ENCODE measurements at places on chromosomes 6 and 20.

GRCh38 chr6:43740321-43740960 lies 29.6 kb upstream of the VEGFA start:
- no peak for DNase-seq

- DNase-seq = no peak
Measured at GRCh38 chr20:11890331-11891076, 27.2 kb upstream of the BTBD3 start.

DNA sequence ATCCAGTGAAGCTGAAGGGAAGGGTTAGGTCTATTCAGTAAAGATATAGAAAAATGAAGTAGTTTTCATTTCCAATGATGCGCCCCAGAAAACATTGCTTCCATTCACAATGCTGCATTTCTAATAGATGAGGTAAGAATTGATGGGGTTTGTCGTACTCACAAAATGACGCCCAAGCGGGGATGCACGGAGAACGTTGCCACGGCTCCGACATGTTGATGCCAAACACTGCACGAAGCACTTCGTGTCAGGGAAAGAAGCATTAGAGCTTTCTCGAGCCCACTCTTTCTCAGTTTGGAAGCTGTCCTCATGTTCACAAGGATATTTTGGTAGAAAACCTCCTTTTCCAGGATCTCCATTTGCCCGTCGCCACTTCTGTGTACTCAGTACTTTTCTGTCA lies 21.6 kb upstream of the MAFB start:
- DNase-seq = no peak

DNA sequence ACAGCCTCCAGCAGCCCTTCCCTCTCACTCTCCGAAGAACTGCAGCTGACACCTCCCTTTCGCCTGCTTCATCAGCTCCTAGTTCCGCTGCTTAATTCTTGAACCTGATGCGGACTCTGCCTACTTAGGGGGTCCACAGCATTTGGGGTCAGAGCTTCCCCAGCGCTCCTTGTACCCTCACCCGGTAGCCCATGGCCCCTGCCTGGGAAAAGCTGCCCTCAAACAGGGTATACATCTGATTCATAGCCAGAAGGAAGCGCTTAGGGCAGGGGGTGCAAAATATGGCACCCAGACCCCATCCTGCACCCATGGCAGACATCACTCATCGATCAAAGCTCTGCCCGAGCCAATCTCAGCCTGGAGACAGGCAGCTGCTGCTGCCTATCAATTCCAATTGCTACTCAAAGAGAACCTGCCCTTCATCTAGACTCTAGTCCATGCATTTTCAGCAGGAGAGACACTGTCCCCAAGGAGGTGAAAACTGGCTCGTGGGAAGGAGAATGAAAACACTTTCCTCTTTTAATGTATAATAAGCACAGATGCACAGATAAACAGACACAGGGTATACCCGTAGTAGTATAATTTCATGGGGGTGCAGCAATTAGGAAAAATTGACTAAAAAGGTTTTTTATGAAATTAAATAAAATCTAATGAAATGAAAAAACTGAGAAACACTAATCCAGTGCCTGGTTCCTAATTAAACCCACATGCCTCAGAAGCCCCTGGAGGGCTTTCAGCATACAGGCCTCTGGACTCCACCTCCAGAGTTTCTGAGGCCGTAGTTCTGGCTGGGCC lies 194.8 kb downstream of the PREX1 start:
- DNase-seq = no peak

- no peak for DNase-seq
Measured at GRCh38 chr6:129183681-129184301, 300.9 kb downstream of the LAMA2 start.

GRCh38 chr6:16336056-16336818 lies 97.8 kb downstream of the GMPR start:
- DNase-seq = no peak

GRCh38 chr6:28353981-28354676 lies 4.4 kb downstream of the ZKSCAN3 start:
- no peak for DNase-seq

DNA sequence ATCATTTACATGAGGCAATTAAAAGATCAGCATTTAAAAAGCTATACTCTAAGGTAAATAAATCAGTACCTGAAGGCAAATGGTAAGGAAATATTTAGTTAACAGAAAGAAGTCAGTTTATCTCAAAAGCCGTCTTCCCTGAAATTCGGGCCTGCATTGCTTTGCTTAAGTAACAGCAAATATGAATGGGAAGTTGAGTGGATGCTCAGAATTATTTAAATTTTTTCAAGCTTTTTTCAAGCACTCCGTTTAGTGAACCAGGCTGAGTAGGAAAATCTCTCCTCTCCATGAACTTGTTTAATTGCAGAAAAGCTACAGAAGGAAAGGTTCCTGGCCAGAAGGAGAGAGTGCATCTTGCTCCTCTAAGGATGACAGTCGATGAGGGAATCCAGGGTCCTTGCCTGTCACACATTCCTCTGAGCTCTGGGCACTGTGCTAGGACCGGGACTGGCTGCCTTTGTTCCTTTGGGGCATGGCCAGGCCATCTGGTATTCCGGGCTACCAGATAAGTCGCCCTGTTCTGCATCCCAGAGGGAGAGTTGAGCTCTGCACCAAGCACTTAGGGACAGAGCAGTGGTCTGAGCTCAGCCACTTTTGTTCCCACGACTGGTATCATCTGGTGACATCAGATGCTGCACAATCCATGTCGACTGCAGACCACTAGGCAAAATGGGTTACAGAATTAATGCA lies 77.6 kb downstream of the RIN2 start:
- DNase-seq = no peak

DNA sequence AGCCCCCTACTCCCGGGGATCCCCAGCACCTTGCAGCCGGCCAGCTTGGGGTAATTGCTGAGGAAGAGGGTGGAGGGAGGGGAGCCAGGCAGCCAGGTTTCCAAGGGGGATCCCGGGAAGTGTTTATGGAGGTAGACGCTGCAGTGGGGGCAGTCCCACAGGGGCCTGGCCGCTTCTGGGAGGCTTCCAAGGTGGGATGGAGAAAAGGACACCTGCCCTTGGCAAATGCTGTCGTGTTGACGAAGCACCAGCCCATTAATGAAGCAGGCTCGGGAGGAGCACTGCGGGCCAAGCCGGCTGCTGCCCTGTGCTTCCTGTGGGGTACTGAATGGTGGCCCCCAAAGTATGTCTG lies 82.4 kb downstream of the TMEM242 start:
- DNase-seq = no peak

- no peak for DNase-seq
Measured at GRCh38 chr20:1505871-1506270, 14.7 kb upstream of the SIRPB2 start.

DNA sequence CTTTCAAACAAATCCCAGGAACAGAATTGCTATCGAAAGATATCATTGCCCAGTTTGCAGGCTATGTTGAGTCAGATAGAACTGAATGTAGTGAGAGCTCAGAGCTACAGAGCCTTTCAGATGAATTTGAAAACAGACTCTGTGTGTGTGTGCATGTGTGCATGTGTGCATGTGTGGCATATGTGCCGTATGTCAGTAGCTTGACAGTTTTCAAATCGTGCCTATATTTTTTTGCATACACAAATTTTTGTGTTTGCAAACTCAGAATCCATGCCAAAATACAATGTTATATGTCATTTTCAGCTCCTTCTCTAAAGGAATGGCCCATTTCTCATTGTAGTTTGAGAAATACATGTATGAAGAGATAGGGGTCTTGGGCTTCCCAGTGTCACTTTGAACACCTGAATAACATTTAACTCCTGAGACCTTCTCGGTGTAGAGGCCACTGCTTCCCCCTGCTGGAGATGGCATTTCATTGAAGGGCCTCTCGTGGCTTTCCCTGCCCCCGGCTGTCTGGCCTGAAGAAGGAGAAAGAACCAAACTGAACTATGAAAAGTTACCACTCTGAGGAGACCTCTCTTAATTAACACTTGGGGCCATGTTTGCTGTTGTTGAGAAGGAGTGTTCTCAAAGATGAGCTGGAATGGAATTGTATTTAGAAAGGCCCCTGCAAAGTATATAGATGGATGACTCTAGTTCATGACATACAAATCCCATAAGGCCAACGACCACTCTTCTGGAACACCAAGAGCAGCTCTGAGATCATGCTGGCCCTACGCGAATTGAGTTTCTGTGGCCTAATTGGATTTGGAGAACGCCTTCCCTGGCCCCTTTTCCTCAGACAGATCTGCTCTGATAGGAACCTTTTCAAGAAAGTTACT lies 58.7 kb downstream of the VAPB start:
- peak; percentile 13 for DNase-seq

GRCh38 chr20:53825282-53825681 lies 231.6 kb upstream of the ZNF217 start:
- no peak for DNase-seq

- no peak for DNase-seq
Measured at GRCh38 chr6:162343198-162343935, 384.2 kb downstream of the PRKN start.

DNA sequence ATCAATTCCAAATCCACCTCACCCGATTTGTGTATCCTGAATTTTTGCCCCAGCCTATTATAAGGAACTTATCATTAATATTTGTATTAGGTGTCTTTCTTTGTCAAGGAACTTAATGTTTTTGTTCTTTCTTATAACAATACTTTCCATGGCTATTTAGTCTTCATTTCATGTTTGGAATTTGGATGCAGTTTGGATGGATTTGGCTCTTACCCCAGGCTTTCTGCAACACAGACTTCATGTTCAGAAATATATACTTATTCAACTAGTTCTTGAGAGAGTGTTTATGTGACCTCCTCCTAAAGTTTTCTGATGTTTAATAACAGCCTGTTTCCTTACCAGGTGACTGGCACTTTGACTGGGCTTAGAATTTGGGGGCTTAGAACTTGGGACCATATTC lies 35.9 kb upstream of the TOX2 start:
- no peak for DNase-seq

DNA sequence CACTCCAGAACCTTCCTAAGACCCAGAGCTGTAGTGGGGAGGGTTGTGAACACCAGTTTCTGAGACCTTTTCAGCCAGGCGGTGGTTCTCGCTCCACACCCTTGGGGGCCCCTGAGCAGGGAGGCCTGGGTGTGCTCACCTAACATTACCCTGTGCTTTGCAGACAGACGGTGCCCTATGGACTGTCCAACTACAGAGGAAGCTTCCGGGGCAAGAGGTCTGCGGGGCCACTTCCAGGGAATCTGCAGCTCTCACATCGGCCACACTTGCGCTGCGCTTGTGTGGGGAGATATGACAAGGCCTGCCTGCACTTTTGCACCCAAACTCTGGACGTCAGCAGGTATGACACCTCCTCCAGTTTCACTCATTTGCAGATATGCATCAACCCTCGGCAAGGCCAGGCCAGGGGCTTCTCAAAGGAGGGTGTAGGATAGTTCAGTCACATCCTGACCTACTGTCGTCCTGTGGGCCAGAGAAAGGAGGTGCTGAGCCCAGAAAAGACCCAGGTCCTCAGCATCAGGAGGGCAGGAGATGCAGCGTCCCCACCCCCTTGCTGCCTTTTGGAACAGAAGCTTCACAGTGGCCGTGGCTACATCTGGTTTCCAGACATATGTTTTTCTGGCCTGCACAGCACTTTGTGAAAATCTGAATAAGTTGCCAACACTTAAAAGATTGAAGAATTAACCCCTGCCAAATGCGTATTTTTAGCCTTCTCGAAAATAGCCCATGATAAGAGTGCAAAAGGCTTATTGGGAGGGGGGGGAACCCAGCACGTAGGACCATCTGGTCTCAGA lies 20.6 kb downstream of the EDN3 start:
- no peak for DNase-seq

DNA sequence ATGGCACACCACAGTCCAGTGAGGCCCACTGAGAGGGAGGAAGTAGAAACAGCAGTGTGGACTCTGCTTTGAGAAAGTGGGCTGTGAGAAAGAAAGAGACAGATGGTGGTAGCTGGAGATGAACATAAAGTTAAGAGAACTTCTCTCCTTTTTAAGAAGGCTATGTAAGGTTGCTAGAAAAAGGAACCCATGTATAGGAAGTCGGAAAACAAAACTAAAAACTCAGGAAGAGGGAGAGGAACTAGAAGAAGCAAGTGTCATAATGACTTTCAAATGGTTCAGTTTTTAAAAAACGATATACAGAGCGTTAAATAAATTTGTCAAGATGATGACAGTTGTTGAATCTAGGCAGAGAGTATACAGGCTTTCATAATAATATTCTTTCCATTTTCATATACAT lies 25.4 kb upstream of the GMNN start:
- DNase-seq = no peak

DNA sequence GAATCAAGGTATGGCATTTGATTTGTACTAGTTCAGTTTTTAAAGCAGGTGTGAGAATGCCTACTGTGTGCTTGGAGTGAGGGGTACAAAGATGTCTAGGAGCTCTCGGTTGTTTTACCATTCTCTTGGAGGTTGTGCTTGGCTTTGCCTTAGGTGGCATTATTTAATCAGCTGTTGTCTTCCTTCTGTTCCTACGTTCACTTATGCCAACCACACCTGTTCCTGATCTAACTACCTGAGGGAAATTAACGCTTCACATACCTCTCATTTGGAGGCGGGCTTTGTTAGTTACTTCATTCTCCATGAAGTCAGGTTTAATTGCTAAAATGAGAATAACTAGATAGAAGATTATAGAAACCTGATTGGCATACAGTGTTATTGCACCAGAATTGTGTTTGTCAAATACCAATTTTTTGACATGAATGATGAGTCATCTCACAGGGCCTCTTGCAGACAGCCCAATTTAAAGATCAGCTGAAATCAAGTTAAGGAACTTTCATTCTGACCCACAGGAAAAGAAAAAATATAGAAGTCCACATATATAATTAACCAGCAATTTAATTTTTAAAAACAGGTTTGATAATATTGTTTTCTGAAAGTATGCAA lies 24.8 kb upstream of the PBOV1 start:
- DNase-seq = no peak

DNA sequence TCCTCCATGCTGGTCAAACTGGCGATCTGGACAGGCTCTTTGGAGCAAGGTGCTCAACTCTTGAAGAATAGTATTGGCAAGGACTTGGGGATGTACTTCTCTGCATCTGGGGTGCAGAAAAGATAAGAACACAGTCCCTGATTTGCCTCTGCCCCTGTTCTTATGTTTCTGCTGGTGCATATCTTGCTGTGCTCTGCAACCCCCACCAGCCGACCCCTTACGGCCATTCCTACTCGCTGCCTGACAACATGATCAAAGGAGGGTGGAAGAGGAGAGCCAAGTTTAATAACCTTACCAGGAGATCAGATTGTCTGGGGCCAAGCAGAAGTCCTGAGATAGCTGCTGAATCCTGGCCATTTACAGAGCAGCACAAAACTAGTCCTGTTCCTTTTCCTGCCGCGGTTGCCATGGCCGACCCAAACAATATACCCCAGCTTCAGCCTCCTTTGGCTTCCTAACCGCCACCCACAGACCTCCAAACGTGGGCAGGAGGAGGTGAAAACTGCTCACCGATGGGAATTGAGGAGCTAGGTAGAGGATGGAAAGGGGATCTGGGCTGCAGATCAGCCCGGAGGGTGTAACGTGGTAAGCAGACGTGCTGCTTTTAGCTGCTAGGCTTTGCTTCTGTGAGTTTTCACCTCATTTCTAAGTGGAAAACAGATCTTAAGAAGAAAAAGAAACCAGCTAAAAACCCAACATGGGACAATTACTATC lies 60.9 kb downstream of the ATXN1 start:
- DNase-seq = peak; percentile 47

DNA sequence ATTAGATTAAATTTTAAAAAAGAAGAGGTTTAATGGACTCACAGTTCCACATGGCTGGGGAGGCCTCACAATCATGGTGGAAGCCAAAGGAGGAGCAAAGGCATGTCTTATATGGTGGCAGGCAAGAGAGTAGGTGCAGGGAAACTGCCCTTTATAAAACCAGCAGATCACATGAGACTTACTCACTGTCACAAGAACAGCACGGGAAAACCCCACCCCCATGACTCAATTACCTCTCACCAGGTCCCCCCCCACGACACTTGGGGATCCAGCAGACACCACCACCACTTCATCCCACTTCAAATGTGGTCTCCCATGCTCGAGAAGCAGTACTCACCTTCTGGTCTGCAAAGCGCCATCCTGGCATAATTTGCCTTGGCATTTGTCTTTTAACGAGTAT lies 24.6 kb downstream of the MTFR2 start:
- DNase-seq = no peak
